Anterior cingulate cortex (tissue), 58 donors: ENCODE measurements at places on chromosomes 2 and 18.

- DNase-seq, result no peak
Observed at GRCh38 chr18:48590678-48591077, 51.8 kb downstream of the CTIF start.

GRCh38 chr2:54691445-54692135 lies 31.9 kb upstream of the EML6 start:
- DNase-seq, result no peak

DNA sequence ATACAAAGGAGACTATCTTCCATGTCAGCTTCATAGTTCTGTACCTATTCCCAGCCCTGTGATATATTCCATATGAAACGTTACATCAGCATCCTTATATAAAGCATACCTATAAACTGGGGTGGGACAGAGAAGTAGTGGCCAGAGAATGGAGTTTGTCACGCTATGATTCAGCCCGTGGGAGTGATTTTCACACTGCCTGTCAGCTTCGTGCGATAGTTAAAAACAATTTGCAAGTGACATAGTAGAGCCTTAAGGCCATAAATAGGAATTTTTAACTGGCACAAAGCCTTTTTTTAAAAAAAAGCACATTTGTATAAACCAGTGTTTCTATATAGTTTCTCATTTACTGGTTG lies 30.2 kb downstream of the PKP4 start:
- DNase-seq, result no peak

DNA sequence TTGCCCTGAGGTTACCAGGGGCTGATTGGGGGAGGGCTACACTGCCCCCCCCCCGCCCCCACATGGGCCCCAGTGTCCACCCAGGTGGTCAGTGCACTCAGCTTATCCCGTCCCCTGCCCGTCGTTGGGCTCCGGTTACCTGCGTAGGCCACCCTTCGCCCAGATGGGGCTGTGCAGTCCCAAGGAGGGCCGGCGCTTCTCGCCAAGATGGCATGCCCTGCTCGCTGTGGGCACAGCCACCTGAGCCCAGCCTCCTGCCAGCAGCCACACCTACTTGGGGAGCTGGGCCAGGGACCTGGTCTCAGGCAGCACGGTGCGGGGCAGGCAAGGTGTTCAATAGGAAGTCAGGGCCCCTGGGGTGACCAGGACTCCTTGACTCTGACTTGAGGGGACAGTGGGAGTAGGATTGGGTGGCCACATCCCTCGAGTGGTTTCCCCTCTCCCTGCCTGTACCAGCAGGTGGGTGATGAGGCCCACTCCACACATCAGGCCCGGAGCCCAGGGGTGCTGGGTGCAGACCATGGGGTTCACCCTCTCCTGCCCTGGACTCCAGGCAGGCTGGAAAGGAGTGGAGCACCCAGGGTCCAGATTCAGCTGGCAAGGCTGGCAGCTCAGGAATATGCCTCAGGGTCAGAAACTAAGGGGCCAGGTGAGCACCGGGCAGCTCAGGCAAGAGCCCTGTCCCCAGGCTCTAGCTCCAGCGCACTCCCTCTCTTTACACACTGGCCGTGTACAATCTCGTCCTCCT lies 170.3 kb downstream of the GLI2 start:
- no peak for DNase-seq

DNA sequence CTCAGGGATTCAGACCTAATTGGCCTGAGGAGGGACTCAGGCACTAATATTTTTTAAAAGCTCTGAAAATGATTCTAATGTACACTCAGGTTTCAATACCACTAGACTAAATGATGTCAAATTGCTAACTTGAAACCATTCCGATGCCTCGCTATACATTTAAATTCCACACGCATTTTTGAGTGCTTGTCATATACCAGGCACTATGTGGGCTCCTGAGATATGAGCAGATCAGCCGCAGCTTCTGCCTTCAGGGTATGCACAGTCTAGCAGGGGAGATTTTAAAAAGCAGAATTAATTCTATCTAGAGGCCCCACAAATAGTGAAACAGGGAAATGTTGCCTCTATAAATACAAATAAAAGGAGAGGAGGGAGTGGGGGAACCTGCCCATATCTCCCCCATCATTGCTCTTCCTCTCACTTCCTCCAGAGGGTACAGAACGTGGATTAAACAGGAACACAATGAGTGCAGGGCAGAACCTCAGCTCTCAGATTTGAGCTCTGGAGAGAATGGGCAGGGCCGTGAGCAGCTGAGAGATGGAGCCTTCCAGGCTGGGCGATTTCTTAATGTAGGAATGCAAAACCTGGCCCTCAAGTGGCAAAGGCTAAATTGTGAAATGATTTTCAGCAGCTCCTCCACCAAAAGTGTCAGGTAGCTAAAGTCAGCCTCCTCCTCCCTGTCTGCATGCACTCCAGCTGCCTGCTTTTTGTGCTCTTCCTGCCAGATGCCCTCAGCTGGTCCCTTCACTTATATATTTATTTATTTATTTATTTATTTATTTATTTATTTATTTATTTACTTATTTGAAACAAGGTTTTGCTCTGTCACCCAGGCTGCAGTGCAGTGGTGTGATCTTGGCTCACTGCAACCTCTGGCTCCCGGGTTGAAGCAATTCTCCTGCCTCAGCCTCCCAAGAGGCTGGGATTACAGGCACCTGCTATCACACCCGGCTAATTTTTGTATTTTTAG lies 24.6 kb upstream of the LBH start:
- no peak for DNase-seq
